ENCODE measurements at places on chromosomes 3 and 15.

DNA sequence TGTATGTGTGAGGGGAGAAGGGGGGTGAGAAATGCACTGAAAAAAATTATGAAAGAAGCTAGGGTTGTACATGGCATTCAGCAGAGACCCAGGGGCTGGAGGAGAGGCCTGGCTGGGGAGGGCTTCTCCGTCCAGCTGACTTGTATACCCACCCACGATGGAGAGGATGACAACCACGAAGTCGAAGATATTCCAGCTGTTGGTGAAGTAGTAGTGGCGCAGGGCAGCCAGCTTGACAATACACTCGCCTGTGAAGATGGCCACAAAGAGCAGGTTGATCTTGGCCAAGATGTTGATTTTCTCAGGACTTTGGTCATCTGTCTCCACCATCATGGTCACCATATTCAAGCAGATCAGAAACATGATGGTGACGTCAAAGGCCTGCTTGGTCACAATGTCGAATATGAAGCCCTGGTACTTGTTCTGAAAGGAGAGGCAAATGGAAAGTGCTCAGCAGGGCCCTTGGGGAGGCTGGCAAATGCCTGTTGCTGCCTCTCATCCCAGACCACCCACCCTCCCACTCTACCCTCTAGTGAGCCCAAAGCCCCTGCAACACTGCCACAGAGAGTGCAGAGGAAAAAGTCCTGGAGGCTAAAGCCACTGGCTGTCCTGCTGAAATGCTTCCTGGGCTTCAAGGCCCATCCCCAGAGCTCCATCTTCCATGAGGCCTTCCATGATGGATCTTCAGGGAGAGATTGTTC, 58.1 kb downstream of the EXOG start:
- peak; percentile 62 for DNase-seq

GRCh38 chr15:58606577-58607080, 142.9 kb downstream of the ADAM10 start:
- no peak for DNase-seq

- no peak for DNase-seq
These were observed 27.2 kb upstream of the PHLDB2 start for GRCh38 chr3:111831840-111832239.

- no peak for DNase-seq
These were observed 70.4 kb downstream of the SATB1 start for GRCh38 chr3:18354701-18355100.

DNA sequence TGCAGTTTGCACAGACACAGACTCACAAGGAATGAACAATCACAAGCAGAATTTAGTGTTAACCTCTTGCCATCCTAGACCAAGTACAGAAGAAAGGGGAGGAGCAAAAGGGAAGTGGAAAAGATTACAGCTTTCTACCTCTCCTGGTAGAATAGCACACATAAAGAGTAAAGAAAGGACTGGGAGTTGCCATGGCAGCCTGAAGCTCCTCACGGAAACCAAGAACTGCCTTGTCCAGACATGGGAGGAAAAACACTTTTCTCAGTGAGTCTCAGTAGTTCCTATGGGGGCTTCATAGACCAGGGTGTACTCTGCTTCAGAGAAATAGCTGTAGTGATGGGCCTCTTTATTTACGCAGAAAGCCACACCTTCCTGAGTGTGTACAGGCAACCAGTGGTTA, 114.7 kb upstream of the GAP43 start:
- DNase-seq, result no peak

- no peak for DNase-seq
These were observed 27.4 kb upstream of the HDAC11 start for GRCh38 chr3:13452490-13453335.

- no peak for DNase-seq
These were observed 242.3 kb downstream of the TLE3 start for GRCh38 chr15:69855258-69856000.

- DNase-seq, result no peak
These were observed 12.8 kb upstream of the WDR49 start for GRCh38 chr3:167666563-167666962.

- no peak for DNase-seq
These were observed 102.9 kb downstream of the PLCH1 start for GRCh38 chr3:155641956-155642355.

DNA sequence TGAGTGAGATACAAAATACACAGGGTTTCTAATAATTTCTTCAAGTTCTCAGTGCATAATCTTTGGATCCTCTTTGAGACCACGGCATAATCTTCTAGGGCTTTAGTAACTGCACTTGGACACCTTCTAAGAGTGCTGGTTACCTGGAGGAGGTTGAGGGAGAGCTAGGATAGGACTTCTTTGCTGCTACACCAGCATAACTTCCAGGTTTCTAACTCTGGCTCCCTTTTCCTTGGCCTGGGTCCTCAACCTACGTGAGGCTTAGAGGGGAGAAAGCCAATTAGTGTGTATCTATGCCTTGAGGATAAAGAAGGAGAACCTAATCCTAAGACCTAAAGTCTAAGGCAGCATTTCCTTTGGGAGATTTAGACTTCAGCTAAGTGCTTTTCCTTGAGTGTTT, 184.8 kb downstream of the LSAMP start:
- no peak for DNase-seq

GRCh38 chr3:151316267-151316991, at the start of gene GPR87:
GPR87 (minus strand) TSS chr3:151316820; CDS start chr3:151300100, 16,720 bp downstream.
- DNase-seq, result no peak

GRCh38 chr15:48176112-48176511, 2.0 kb downstream of the MYEF2 start:
- DNase-seq, result no peak

DNA sequence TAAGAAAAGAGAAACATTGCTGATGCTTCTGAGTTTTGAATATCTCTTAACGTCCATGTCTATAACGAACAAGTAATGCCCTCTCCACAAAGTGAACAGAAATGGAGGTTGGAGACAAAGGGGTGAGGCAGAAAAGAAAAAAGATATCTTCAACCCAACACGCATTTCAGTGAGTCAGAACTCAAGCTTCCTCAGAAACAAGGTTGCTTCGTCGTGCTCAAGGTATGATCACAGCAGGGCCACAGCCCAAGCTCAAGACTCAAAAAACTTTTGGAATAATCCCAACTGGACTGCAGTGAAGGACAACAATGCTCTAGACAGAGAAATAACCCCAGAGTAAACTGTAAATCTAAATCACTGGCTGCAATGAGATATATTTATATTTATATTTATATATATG, 18.9 kb downstream of the WNT5A start:
- DNase-seq, result no peak

- no peak for DNase-seq
These were observed 204.1 kb downstream of the STXBP5L start for GRCh38 chr3:121111914-121112612.

- DNase-seq, result no peak
These were observed 330.3 kb upstream of the CTNNB1 start for GRCh38 chr3:40869013-40869412.

DNA sequence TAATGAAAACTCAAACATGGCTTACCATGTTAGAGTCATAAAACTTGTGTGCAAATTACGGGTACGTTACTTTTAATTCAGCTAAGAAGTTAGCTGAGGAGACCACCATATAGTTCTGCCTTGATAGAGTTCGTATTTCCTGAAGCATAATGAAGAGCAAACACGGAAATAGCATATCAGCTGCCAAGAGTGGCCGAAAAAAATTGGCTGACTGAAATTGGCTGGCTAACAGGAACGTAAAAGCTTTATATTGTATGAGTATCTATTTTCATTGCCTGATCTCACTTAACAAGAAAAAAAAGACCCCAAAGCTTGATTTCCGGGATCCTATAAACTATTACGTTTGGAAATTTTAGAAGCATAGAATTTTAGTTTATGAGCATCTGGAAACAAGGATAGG, 1222.9 kb downstream of the ZPLD1 start:
- no peak for DNase-seq

GRCh38 chr15:74884428-74885223, 5.2 kb upstream of the MPI start:
- no peak for DNase-seq

DNA sequence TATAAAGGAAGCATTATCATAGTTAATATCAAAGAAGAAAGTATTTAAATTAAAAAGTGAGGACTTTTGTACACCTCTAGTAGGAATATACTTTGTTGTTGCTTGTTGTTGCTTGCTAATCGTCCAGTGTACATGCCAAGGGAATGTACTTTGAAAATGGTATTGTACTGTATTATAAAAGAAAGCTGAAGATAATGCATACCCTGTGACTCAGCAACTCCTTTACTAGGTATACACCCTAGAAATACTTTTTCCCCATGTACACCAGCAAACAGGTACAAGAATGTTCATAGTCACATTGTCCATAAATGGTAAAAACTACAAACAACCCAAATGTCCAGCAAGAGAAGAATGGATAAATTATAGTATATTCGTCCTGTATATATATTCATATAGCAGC, 12.0 kb downstream of the TTBK2 start:
- DNase-seq, result no peak

DNA sequence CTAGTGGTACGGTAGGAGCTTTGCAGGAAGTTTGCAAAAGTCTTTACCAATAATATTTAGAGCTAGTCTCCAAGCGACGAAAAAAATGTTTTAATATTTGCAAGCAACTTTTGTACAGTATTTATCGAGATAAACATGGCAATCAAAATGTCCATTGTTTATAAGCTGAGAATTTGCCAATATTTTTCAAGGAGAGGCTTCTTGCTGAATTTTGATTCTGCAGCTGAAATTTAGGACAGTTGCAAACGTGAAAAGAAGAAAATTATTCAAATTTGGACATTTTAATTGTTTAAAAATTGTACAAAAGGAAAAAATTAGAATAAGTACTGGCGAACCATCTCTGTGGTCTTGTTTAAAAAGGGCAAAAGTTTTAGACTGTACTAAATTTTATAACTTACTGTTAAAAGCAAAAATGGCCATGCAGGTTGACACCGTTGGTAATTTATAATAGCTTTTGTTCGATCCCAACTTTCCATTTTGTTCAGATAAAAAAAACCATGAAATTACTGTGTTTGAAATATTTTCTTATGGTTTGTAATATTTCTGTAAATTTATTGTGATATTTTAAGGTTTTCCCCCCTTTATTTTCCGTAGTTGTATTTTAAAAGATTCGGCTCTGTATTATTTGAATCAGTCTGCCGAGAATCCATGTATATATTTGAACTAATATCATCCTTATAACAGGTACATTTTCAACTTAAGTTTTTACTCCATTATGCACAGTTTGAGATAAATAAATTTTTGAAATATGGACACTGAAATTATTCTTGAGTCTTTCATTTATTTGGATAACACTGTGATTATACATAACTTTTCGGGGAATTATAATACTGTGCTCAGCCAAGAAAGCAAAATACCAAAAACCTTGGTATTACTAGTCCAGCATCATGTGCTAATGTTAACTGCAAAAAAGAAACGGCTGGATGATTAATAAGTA, 2.2 kb downstream of the SOX2 start:
- DNase-seq, result no peak

GRCh38 chr15:100601617-100602063, 344 bp downstream of the LINS1 start:
- no peak for DNase-seq

- DNase-seq, result no peak
These were observed 37.9 kb upstream of the RPL32 start for GRCh38 chr3:12879191-12879815.

DNA sequence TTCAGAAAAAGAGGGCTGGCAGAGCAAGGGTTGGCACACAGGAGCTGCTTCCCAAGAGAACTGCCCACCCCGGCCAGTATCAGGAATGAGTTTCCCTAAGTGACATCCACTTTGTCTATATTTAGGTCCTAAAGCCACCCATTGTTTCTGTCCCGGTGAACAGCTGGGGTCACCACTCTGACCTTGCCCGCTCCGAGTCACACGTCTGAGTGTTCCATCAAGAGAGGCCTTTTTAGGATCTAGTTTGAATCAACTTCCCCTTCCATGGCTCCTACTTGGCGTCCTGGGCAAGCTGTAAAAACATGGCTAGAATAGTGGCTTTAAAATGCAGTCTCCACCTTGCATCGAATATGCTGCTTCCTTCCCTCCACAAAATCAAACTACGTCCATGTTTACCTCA, 109.6 kb upstream of the ARHGEF3 start:
- DNase-seq, result no peak

GRCh38 chr3:105862217-105862616, 6.6 kb downstream of the CBLB start:
- no peak for DNase-seq

- no peak for DNase-seq
These were observed 206.5 kb downstream of the DTWD1 start for GRCh38 chr15:49827311-49827710.

DNA sequence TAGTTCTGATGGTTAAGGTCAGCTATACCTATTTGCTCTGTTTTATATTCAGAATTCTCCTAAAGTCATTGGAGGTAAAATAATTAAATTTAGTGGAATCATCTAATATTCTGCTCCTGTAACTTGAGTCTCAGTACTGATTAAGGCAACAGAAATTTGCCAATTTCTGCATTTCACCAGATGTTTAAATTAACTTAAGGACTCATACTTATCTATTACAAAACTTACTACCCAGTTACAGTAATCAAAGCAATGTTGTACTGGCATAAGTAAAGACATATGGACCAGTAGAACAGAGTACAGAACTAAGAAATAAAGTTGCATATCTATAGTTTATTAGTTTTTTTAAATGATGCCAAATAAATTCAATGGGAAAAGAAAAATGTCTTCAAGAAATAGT, 1043.8 kb downstream of the OTOL1 start:
- DNase-seq, result no peak

GRCh38 chr15:64855205-64855975, 13.7 kb downstream of the PLEKHO2 start:
- no peak for DNase-seq

DNA sequence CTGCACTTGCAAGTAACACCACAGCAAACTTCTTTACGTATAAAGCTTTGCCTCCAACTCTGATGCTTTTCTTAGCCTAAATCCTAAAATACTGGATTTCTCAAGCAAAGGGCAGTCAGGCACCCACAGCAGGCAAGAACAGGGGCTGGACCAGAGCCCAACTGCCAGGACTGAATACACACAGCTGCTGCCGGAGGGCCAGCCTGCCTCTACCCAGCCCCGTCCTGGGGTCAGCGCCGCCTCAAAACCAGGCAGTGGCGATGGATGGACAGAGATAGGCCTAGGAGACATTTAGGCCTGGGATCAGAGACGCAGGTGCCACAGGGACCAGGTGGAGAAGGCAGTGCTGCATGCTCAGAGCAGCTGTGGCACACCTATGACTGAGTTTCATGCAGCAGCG, 47.6 kb upstream of the SEC61A1 start:
- DNase-seq, result no peak

- no peak for DNase-seq
These were observed 7.3 kb downstream of the PARP6 start for GRCh38 chr15:72265031-72265430.

GRCh38 chr3:31725976-31726375, 193.3 kb downstream of the STT3B start:
- DNase-seq, result no peak

GRCh38 chr15:91186904-91187656, 87.0 kb downstream of the SV2B start:
- no peak for DNase-seq

DNA sequence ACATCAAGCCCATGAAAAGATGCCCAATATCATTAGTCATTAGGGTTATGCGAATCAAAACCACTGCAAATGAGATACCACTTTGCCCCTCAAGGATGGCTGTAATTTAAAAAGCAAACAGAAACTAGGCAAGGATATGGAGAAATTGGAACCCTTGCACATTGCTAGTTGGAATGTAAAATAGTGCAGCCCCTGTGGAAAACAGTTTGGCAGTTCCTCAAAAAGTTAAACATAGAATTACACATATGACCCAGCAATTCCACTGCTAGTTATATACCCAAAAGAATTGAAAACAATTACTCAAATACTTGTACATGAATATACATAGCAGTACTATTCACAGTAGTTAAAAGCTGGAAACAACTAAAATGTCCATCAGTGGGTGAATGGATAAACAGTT, 186.8 kb upstream of the CGNL1 start:
- no peak for DNase-seq

- no peak for DNase-seq
These were observed 8.0 kb upstream of the KLHL6 start for GRCh38 chr3:183563536-183563874.
